Ammon's horn (tissue), 1 donor: ENCODE measurements at places on chromosomes 7 and 10.
A peak's percentile ranks its signal among the peaks of the same experiment; 100 is the strongest.

GRCh38 chr7:105907129-105907846, 30.9 kb upstream of the ATXN7L1 start:
- no peak for DNase-seq

- no peak for DNase-seq
Observed at GRCh38 chr10:84599254-84599653, 270.9 kb downstream of the CCSER2 start.

GRCh38 chr10:61835946-61836887, 65.3 kb upstream of the ARID5B start:
- no peak for DNase-seq

DNA sequence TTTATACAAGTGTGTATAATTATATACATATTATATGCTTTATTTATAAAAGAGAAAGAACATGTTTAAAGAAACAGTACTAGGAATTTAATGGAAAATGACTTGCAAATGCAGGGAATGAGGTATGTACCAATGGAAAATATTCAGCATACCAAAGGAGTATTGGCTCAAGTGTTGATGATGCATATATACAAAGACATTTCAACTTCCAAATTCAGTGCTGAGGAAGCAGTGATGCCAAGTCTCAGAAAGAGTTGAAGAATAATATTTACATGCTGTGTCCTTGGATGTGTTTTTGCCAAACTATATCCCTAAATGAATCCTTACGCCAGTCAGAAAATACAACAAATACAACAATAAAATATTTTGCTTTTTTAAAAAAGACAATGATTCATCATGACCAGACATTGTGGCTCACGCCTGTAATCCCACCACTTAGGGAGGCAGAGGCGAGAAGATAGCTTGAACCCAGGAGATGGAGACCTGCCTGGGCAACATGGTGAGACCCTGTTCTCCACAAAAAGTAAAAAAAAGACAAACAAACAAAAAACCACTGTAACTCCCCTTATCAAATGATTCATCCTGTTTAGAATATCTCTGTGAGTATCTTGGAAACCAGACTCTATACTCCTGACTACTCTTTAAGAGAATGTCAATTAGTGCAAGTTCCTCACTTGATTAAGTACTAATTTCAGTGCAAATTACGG, 157.2 kb downstream of the CHRM2 start:
- no peak for DNase-seq

DNA sequence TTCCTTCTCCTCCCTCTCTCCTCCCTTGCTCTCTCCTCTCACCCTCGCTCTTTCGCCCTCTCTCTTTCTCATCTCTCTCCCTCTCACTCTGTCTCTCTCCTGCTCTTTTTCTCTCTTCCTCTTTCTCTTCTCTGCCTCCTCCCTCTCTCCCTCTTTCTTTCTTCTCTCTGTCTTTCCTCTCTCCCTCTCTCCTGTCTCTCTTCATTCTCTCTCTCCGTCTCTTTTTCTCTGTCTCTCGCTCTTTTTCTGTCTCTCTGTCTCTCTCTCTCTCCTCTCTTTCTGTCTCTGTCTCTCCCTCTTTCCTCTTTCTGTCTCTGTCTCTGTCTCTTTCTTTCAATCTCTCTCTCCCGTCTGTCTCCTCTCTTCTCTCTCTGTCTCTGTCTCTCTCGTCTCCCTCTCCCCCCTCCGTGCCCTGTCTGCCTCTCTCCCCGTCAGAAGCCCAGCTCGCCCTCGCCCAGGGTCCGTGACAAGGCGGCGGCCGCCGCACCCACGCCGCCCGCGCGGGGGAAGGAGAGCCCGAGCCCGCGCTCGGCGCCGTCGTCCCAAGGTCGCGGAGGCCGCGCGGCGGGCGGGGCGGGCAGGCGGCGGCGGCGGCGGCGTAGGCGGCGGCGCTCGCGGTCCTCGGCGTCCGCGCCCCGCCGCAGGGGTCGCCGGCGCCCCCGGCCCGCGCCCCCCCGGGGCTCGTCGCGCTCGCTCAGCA, 21.3 kb upstream of the HSPB1 start:
- no peak for DNase-seq

DNA sequence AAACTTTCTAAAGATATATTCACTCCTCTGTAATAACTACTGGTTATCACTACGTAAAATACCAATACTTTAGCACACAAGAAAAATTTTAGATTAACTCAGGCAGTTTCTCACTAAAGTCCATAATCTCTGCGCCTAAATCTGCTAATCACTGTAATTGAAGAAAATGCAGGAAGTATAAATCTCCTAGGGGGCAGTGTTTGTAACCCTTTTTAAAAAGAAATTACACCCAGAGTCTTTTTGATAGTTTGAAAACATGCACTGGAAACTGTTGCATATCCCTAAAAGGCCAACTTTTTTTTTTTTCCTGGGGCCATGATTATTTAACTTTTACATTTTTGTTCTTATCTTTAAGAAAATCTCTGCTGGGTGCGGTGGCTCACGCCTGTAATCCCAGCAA, 209.6 kb downstream of the KIAA1217 start:
- no peak for DNase-seq

DNA sequence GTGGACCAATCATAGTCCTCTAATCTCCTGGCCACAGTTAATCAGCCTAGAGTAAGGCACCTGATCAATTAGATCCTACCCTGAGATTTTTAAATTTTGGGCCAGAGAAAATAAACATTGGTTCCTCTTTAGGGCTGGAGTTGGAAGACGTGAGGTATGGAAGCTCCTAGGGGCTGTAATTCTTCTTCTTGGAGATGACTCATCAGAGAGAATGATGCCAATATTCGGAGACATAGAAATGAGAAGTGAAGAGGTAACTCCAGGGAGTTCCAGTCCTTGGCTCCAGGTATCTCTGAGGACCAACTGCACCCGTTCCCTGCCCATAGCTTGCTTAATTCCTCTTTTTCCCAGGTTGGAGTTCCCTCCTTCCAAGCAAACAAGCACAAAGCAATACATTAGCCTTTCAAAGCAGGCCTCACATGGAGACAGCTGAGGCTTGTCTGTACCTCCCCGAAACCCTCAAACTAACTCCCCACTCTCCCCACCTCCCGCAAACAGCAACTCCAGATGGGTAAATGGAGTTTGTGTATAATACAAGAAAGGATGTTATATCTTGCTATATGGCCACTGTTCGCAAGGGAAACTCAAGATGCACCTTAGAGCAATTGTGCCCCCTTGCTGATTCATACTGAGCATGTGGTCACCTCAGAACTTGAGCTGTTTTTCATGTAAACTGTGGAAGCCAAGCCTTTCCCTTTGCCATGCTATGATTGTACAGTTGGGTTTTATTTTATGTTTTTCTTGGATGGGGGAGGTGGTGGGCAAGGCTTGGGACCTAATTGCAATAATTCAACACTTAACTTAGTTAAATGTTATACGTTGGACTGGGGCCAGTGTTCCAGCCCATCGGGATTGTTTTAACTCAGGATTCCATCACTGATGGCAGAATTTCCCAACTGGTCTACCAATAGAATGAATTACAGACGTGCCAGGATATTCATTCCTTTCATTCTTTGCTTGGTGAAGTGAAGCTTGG, 29.3 kb downstream of the PIK3AP1 start:
- DNase-seq = no peak

DNA sequence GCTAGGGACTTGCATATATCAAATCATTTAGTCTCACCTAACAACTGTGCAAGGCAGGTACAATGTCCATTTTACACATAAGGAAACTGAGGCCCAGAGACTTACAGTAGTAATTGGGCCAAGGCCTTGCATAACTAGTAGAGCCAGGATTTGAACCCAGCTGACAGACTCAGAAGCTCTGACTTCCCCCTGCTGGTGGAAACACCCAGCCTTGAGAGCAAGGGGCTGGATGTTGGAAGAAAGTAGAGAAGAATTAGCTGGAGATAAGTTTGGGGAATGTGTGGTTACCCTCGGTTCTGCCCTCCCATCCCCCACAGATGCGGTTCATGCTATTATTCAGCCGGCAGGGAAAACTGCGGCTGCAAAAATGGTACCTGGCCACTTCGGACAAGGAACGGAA, 2.0 kb downstream of the AP1S1 start:
- no peak for DNase-seq

- DNase-seq = no peak
Observed at GRCh38 chr10:5142199-5142598, 42.8 kb downstream of the AKR1C8 start.

GRCh38 chr10:112546474-112546873, 99.5 kb downstream of the VTI1A start:
- no peak for DNase-seq

DNA sequence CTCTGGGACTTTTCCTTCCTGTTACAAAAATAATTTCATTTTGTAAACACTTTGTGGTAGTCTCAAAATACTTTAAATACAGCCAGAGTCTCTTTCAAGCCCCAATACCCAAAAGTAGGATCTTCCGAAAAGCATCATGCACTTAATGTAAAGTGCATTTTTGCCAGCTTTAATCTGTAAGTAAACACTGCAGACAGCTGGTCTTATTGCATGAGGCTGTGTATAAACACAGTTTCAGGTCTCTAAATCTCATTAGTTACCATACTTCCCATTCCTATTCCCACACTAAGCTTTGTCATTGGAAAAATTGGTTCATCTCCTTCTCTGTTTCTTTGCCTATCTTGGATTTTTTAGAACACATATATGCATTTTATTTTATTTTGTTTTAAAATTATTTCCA, 87.6 kb upstream of the GNAI1 start:
- DNase-seq = no peak

GRCh38 chr7:1219498-1219897, 13.2 kb upstream of the UNCX start:
- DNase-seq = no peak

DNA sequence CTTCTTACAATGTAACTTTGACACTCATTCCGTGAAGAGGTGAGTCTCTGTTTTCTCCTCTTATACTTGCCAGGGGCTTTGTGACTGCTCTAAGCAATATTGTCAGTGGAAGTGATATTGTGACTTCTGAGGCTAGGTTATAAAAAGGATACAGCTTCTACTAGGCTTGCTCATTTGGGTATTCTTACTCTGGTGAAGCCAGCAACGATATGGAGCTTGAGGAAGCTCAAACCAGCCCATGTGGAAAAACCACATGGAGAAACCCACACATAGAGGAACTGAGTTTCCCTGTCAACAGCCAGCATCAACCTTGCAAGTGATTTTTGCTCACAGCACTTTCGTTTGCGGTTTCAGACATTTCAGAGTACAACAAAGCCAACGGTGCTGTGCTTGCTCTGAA, 149.6 kb upstream of the SEMA3E start:
- DNase-seq = no peak

DNA sequence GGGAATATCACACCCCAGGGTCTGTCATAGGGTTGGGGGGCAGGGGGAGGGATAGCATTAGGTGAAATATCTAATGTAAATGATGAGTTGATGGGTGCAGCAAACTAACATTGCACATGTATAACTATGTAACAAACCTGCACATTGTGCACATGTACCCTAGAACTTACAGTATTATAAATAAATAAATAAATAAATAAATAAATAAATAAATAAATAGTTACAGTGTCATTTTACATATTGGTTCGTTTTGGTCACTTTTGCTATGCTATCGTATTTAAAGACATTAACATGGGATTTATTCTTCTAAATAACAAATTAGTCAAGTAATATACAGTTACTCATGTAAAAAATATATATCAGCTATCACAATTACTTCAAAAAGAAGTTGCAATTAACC, 228.7 kb downstream of the HECW1 start:
- no peak for DNase-seq

DNA sequence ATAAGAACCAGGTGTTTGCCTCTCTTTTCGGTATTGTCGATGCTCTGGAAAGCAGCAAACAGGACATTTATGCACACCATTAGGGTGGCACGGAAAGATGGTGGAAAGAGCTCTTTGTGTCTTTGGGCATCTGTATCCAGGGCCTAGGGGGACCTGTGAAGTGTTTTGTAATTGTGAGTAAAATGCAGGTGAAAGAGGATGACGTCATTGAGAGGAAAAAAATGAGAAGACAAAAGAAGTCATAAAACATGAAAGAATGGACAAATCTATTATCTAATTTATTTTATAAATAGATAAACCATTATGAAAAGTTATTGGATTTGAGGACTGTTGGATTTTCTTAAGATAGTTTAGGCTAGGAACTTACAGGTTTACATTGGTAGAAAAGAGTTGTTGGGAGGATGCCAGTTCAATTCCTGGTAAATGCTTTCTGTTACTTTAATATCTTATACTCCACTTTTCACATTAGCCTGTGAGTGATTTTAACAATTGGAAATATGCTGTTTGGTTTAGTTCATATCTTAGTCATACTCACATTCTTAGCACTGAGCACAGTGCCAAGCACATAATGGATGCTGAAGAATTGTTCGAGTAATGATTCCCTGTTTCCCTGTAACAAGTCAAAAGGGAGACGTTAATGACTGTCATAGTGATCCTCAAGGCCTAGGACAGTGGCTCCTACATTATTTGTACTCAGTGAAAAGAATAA, 62.6 kb downstream of the EXOC4 start:
- no peak for DNase-seq

GRCh38 chr7:54419209-54419608, 123.0 kb upstream of the VSTM2A start:
- no peak for DNase-seq

DNA sequence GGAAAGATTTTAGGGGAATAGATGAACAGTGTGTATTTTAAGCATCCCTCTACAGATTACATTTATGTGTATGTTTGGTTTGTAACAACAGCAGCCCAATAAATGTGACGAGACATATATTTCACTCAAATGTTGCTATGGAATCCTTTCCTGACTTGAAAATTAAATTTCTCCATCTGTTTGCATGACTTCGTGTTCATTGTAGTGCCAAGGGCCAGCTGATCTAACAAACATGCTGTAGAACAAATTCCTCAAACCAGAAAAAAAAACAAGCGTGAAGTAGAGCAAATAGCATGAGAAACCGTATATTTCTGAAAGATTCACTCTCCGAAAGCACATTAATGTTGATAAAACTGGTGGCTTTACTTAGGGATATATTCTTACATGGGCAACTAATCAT, 87.8 kb downstream of the NRCAM start:
- no peak for DNase-seq

DNA sequence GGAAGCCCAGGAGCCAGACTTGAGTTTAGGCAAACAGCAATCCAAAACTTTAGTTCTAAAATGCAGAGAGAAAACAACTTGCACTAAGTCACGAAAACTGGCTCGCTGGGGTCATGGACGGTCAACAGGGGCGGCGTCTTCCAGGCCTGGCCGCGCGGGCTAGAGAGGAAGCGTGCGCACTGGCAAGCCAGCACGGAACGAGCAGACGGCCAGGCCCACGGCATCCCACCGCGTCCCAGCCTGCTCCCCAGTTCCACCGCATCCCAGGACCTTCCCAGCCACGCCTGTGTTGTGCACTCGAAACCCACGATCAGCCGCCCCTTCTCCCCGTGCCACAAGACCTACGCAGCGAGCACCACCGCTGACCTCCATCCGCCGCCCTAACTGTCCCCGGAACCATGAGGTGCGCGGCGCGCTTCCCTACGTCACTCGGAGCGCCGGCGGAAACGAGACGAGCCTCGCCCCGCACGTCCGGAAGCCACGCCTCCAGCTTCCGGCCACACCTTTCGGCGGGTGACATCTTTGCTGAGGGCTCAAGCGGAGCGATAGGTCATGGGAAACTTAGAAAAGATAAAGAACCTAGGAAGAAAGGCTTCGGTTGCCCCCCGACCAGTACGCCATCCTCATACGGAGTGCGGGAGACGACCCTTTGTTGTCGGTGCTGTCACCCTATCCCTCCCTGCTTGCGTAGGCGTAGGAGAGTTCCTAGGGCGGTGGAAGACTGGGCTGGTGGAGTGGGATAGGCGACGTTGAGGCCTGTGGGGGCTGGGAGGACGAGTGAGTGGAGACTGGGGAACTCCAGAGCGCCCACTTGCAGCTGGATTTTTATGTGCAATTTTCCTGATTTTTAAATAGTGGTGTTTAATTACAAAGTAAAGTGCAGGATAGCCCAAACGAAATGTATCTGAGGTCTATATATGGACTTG, at the start of gene TBRG4:
Gene TBRG4, minus strand, starts transcription at position 400 of the 926 bp plus-strand sequence. CDS start 2,460 bp downstream, outside the sequence.
- peak; percentile 96 for DNase-seq
